ENCODE measurements at places on chromosomes 11 and 22. TPM values are rescaled to one million over a fixed set of nuclear protein-coding genes. Genes with fewer than 3 reads are reported as not detected.

The TRIM48 gene
- not detected for total RNA-seq

The HSD17B12 gene
- total RNA-seq, result 46.0 TPM

The SLC6A5 gene
- not detected for total RNA-seq

The OR56A1 gene
- not detected for total RNA-seq

The GP1BB gene
- total RNA-seq, result not detected

The VPREB1 gene
- not detected for total RNA-seq

The CYP2D6 gene
- 5.8 TPM for total RNA-seq

The ARHGAP20 gene
- total RNA-seq, result not detected

The MCHR1 gene
- not detected for total RNA-seq

The PRG3 gene
- not detected for total RNA-seq

The PRR33 gene
- total RNA-seq, result not detected

The ISX gene
- total RNA-seq, result not detected

The CCDC73 gene
- total RNA-seq, result 0.11 TPM

The HTR3B gene
- not detected for total RNA-seq

The OR5A1 gene
- total RNA-seq, result not detected

The HRAS gene
- total RNA-seq, result 62.5 TPM

The DTX4 gene
- 0.36 TPM for total RNA-seq

The KCNJ4 gene
- not detected for total RNA-seq

The OR6A2 gene
- total RNA-seq, result 0.23 TPM

The MMP13 gene
- total RNA-seq, result not detected

The SCGB1D1 gene
- total RNA-seq, result not detected

The IL17RA gene
- 58.9 TPM for total RNA-seq

The PATZ1 gene
- total RNA-seq, result 34.4 TPM

The GRM5 gene
- not detected for total RNA-seq

The SLC17A6 gene
- total RNA-seq, result not detected

The SOX6 gene
- total RNA-seq, result not detected

The INS gene
- not detected for total RNA-seq

The SCGB1A1 gene
- total RNA-seq, result not detected

The CNGA4 gene
- 0.16 TPM for total RNA-seq

The UBQLN3 gene
- total RNA-seq, result not detected

The CDKN1C gene
- 0.39 TPM for total RNA-seq

The CYB561A3 gene
- total RNA-seq, result 42.9 TPM

The TMEM45B gene
- 0.36 TPM for total RNA-seq

The MGAT3 gene
- total RNA-seq, result 2.1 TPM
